ENCODE measurements at places on chromosomes 16 and 17.

GRCh38 chr17:63489291-63489690 is 12.4 kb downstream of the ACE start:
- no peak for DNase-seq

GRCh38 chr17:35936063-35936462 is 5.5 kb upstream of the RDM1 start:
- DNase-seq: no peak

- DNase-seq: no peak
Measured at GRCh38 chr17:30570191-30570590, 93.0 kb downstream of the GOSR1 start.

- no peak for DNase-seq
Measured at GRCh38 chr16:22397464-22397863, 23.0 kb upstream of the CDR2 start.

DNA sequence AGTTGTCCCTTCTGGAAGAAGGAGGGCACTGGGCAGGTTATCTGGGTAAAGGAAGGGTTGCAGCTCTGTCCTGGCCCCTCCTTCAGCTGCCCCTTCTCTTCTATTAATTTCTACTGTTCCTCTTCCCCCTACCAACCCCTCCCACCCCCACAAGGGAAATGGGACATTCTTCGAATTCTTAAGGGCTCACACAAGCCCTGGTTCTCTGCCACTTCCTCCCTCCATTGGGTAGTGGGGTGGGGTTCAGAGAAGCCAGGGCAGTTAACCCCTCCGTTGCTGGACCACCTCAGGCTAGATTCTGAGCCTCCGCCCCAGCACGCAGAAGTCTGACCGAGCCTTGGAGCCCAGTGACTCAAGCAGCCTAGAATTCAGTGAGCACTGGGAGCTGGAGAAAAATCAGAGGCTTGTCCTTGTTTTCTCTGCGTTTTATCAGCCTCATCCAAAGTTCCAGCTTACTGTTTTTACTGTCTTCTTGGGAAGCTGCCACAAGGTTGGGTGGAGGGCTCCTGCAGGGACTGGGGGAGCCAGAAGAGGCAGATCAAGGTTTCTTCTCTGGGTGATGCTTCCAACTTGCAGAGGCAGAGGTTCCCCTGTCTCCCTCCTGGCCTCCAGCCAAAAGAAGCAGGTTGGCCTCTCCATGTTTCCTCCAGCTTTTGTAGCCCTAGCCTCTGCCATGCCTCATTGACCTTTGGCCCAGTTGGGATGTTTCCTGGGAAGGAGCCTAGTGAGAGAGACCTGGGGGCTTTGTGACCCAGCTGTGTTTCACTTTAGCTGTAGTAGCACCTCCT is 10.2 kb downstream of the LASP1 start:
- DNase-seq: no peak

DNA sequence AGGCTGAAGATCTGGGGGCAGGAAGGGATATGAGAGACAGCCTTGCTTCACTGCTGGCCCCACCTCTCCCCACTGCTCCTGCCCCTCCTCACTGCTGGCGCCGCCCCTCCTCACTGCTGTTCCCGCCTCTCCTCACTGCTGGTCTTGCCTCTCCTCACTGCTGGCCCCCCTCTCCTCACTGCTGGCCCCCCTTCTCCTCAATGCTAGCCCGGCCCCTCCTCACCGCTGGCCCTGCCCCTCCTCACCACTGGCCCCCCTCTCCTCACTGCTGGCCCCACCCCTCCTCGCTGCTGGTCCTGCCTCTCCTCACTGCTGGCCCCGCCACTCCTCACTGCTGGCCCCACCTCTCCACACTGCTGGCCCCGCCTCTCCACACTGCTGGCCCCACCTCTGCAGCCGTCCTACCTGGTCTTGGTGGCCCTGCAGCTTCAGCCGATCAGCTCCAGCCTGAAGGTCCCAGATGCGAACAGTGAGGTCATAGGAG is 9.5 kb upstream of the PAM16 start:
- DNase-seq: no peak

- no peak for DNase-seq
Measured at GRCh38 chr16:84138824-84139627, 6.0 kb downstream of the HSDL1 start.

- no peak for DNase-seq
Measured at GRCh38 chr16:78727536-78727935, 628.1 kb downstream of the WWOX start.

GRCh38 chr16:11106726-11107125 is 149.3 kb downstream of the SOCS1 start:
- no peak for DNase-seq

- DNase-seq: no peak
Measured at GRCh38 chr17:11986942-11987329, 10.3 kb downstream of the ZNF18 start.

DNA sequence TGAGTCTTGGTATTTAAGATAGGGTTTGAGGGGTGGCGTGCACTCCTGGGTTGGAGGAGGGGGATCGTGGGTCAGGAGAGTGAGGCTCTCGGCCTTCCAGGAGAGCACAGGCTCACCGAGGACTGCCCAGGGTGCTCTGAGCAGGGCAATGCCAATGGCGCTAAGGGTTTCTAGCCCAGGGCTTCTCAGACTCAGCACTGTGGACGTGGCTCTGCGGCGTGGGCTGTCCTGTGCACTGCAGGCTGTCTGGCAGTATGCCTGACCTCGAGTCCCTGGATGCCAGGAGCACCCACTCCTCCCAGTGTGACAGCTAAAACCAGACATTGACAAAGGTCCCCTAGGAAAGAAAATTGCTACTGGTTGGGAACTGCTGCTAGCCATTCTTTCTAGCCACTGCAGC is 37.2 kb upstream of the ENDOV start:
- no peak for DNase-seq

- no peak for DNase-seq
Measured at GRCh38 chr17:42818379-42818778, 5.7 kb downstream of the BECN1 start.

GRCh38 chr17:7394452-7395191 is at the start of gene PLSCR3:
Gene PLSCR3, minus strand, starts transcription at chr17:7394525. Its CDS starts 415 bp downstream, at chr17:7394110.
- peak; percentile 74 for DNase-seq

- DNase-seq: no peak
Measured at GRCh38 chr16:14378689-14379467, 251.2 kb downstream of the PARN start.

DNA sequence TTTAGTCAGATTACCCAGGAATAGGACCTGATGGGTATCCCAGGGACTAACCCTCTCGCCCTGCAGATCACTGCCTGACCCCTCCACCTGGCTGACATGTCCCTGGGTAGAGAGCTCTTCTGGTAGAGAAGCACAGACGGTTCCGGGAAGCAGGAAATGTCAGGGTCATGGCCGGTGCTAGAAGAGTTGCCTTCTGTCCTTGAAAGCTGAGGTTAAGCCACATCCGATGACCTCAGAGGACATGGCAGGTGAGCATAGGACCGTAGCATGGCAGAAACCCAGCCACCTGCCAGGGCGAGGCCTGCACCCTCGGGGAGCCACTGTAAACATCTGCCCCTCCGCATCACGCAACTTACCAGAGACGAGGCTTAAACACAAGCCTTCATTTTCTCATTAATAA is 483.7 kb downstream of the SOX9 start:
- DNase-seq: no peak

- DNase-seq: peak; percentile 26
Measured at GRCh38 chr17:49646391-49647255, 31.3 kb downstream of the SPOP start.

GRCh38 chr17:49012769-49013255 is 15.6 kb downstream of the IGF2BP1 start:
- no peak for DNase-seq

DNA sequence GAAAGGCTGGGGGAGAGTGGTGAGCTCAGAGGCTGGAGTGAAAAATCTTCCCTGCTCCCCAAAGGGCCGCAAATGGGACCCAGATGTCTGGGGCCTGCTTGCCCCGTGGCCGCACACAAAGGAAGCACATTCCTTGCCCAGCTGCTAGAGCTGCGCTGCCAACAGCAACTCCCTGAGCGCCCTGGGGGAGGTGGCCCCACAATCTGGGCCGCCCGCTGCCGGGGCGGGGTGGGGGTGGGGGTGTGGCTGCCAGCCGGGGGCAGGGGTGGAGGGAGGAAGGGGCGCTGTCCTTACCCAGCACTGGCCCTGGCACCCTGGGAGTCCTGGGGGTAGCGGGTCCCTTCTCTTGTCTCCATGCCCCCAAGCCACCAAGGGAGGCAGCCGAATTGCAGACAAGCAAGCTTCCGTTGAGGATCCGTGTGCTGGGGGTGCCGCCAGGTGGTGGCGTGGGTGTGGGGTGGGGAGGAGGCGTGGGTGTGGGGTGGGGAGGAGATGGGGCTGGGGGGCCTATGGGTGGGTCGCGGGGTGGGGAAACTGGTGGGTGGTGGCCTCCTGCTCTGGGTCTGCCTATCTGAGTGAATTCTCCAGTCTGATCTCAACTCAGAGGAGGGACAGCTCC is 48.4 kb upstream of the PABPN1L start:
- no peak for DNase-seq

DNA sequence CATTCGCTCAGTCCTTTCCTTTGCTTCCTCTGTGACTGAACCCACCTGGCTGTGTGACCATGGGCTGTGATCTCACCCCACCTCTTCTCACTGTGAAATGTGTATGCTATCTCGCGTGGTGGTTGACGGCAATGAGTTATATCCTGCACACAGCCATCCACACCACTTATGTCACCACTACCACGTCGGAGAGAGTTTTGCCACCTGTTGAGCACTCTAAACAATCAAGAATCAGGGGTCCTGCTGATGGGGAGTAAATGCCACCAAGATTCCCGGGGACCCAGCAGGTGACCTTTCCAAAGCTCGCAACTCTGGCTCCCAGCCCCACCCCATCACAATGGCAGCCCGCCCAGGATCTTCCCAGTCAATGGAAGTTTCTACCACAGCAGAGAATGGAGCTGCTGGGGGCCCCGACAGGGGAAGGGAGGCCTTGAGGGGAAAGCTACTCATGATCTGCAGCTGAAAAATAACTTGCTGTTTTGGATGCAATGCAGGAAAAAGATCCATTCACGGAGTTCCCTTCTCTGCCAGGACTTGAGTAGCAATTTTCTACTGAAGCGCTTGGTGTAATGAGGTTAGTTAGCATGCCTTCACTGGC is 26.2 kb upstream of the RCVRN start:
- DNase-seq: no peak

- no peak for DNase-seq
Measured at GRCh38 chr17:48012654-48013053, 24.9 kb downstream of the COPZ2 start.

- DNase-seq: no peak
Measured at GRCh38 chr16:79041206-79041605, 559.3 kb downstream of the MAF start.

GRCh38 chr16:22092143-22092933 is at the start of gene VWA3A:
Gene VWA3A, plus strand, starts transcription at chr16:22092541. Its CDS starts 97 bp downstream, at chr16:22092638.
- no peak for DNase-seq

GRCh38 chr16:30802936-30803335 is 15.9 kb upstream of the ZNF629 start:
- DNase-seq: no peak

DNA sequence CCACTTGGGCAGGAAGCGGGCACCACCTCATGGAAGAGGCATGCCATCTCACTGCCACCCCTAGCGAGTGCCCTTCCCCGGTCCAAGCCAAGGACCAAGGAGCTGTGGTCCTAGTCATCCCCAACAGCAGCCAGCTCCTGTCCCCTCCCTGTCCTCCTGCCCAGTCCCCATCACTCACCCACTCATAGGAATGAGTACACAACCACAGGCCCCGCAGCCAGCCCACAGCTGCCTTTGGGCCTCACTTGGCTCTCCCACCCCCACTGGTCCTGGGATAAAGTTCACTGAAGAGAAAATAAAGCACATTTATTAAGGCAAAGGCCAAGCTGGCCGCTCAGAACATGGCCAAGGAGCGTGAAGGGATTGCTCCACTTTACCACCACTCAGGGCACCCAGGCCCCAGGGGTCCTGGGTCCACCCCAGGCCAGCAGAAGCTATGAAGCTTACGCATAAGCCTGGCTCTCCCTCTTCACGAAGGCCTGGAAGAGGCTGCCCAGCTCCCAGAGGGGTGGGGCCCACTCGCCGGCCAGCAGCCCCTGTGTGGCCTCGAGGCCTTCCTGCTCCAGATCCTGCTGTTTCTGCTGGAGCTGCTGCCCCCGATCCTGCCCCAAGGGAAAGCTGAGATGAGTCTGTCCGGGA is 3.6 kb downstream of the SCRN2 start:
- DNase-seq: no peak

- no peak for DNase-seq
Measured at GRCh38 chr16:10178080-10178479, 4.1 kb downstream of the GRIN2A start.

GRCh38 chr17:2157675-2158395 is 102.9 kb downstream of the HIC1 start:
- DNase-seq: no peak

DNA sequence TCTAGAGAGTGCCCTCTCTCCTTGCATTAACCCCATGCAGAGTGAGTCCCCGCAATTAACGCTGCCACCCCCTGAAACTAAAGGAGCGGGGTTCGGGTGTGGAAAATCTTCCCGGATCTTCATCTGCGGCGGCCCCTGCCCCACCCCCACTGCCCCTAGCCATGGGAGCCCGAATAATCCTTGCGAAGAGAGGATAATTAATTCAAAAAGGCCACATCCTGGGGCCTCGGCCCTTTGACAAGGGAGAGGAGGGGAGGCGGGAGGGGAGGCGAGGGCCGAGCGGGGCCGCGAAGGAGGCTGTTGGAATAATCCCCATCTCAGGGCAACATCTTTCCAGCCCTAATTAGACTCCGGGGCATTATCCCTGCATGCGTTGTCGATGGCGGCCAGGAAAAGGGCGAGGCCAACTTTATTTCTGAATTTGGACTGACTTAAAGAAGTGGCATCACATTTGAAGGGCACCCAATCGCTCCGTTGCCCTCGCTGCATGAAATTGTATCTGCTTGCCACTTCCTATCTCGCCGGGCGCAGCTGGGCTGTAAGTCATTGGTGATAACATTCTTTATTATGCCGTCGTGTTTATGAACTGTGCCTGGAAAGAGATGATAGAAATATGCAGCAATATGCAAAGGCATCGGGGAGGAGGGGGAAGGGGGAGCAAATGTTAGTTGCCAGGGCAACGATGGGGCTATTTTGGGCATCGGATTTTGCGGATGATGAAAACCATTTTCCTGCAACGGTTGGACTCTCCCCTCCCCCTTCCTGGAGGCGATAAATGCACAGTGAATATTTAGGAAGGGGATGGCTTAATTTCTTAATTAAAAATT is 387.1 kb upstream of the TNRC6C start:
- no peak for DNase-seq

DNA sequence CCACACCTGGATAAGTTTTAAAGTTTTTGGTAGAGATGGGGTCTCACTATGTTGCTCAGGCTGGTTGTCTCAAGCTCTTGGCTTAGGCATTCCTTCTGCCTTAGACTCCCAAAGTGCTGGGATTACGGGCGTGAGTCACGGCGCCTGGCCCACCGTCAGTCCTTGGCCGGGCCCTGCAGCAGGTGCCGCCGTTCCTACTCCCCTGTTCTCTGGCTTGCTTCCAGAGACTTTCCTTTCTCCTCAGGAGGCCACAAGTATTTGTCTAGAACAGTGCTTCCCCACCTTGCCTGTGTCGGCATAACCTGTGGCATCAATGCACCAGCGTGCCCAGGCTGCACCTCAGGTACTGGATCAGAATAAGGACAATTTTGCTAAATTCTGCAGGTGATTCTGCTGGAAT is 3.0 kb upstream of the MGAT5B start:
- DNase-seq: no peak

GRCh38 chr17:7137171-7137943 is 22.7 kb upstream of the ASGR2 start:
- no peak for DNase-seq

- no peak for DNase-seq
Measured at GRCh38 chr17:50832267-50832863, 3.0 kb upstream of the WFIKKN2 start.

- DNase-seq: no peak
Measured at GRCh38 chr16:66926961-66927436, 1.7 kb upstream of the RRAD start.

GRCh38 chr17:67285360-67285759 is 40.4 kb upstream of the HELZ start:
- DNase-seq: no peak

GRCh38 chr17:81200695-81201580 is 21.8 kb downstream of the CEP131 start:
- DNase-seq: no peak
